ENCODE measurements at places on chromosomes 11 and 22.

- no peak for DNase-seq
Measured at GRCh38 chr22:19244600-19245352, 46.7 kb downstream of the CLTCL1 start.

DNA sequence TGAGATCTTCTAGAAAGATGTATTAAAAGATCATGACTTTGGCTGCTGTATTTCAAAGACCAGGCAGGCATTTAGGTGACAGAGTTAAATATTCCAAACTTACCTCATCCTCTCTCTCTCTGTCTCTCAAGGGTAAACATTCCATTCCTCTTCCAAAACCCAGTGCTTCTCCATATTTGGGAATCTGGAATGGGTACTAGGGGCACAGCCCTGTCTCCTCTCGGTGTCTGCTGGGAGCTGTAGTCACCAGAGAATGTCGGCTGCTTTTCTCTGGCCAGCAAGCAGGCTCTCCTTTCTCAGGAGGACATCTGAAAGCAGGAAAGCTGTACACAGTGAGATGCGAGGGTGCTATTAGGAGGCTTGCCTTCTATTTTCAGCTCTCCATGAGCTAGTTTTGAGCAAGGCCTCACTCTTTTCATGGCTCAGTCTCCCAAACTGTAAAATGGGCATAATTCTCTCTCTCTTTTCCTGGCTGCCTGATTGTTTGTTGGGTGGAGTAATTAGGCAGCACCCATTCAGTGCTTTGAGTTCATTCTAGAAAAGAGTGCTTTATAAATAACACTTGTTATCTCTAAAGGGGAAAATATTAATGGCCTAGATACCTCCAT is 9.3 kb upstream of the PEX26 start:
- DNase-seq, result peak; percentile 66

DNA sequence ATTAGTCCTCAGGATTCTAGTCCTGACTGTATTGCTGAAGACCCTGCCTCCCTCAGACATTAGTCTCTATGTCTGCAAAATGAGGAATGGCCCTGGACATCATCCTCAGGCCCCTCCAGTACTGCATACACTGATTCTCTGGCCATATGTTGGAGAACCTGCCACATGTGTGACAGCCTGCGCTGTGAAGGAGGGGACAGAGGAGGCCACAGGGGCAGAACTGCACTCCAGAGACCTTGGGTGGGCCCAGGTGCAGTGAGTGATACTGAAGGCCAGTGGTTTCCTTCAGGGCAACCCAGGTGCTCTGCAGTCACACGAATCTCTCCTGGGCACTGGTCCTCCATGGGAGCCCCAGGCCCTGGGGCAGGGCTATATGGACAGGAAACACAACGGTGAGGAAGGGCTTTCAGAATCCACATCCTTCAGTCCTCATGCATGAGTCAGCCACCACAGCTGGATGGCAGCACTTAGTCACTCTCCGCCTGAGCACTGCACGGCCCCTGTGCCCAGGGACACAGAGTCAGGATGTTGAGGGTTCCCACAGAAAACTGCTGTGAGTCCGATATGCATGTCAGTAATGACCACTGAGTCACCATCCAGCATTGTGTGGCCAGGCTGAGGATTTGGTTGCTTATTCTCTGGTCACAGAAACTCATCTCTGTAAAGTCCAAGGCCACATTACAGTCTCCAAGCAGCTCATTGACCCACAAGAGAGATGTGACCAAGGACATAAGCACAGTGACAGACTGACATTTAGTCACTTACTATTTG is 39.7 kb downstream of the ME3 start:
- DNase-seq, result peak; percentile 99

DNA sequence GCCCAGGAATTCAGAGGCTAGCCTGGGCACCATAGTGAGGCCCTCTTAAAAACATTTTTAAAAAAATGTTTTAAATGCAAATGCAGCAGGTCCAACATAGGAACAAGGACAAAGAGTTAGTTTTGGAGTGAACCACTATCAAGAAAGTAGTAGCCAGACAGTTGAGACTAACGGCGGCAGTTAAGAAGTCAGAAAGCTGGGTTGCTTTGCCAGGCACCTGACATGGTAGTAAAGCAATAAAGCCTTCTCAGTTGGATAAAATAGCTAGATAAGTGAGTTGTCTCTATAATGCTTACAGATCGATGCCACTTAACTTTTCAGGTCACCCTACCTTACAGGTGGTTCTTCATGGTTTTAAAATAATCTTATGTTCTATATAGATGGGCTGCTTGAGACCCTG is 16.9 kb upstream of the DDX17 start:
- DNase-seq, result no peak

- peak; percentile 48 for DNase-seq
Measured at GRCh38 chr11:78030429-78031325, 7.6 kb upstream of the KCTD14 start.

DNA sequence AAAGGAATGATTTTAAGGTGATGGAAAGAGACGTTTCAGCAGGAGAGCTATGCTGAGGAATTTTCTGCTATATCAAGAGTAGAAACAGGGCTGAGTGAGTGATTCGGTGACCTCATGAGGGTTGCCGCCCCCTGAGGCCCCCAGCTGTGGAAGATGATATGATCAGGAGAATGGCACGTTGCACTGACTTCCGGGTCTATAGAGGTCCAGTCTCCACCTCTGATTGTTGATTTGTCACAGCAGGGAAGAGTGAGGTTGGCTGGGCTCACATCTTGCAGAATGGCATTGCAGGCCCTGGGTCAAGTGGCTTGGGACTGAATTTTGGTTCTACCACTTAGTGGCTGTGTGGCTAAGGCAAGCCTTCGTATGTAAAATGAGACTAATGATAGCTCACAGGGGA is 205.1 kb downstream of the SNX19 start:
- peak; percentile 35 for DNase-seq
